ENCODE measurements at places on chromosomes 11 and 22.

DNA sequence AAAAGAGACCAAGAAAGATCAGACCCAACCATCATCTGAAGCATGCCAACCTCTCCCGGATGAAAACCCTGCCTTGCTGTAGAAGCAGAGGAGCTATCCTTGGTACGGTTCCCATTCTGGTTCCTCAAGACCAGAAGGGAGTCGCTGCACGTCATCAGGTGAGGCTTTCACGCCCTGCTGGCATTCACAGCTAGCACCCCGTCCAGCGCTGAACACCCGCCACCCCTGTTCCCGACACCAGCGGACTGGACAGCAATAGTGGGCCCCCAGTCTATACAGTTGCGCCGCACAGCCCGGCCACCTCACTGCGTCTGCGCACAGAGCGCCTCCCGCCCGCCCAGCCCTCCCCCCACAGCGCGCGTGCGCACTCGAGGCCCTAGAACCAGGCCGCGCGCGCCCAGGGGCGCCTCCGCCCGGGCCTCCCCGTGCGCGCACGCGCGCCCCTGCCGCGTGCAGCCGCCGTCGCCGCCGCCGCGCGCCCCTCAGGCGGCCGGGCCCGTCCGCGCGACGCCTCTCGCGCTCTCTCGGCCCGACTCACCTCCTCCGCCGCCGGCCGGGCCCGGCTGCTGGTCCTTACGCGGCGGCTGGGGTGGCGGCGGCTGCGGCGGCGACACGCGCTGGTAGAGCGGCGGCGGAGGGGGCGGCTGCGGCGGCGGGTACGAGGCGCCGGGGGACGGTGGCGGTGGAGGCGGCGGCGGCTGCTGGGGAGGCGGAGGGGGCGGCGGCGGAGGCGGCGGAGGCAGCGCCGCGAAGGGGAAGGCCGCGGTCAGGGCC lies 706 bp downstream of the SF1 start:
- DNase-seq = peak; percentile 66

DNA sequence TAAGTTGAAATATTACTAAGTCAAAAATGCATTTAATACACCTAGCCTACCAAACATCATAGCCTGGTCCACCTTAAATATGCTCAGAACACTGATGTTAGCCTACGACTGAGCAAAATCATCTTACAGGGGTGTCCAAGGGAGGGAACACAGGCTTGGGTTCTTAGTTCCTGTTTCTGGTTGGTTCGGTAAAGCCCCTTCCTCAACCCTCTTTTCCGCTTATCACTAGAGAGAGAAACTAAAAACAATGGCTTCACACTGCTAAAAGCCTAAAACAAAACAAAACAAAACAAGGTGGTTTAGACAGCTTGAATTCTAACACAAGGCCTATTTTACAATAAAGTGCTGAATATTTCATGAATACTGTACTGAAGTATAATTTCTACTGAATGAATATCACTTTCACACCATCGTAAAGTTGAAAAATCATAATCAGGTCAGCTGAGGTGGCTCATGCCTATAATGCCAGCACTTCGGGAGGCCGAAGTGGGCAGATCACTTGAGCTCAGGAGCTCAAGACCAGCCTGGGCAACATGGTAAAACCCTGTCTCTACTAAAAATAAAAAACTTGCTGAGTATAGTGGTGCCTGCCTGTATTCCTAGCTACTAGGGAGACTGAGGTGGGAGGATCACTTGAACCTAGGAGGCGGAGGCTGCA lies 118.0 kb downstream of the SIK3 start:
- DNase-seq = no peak

DNA sequence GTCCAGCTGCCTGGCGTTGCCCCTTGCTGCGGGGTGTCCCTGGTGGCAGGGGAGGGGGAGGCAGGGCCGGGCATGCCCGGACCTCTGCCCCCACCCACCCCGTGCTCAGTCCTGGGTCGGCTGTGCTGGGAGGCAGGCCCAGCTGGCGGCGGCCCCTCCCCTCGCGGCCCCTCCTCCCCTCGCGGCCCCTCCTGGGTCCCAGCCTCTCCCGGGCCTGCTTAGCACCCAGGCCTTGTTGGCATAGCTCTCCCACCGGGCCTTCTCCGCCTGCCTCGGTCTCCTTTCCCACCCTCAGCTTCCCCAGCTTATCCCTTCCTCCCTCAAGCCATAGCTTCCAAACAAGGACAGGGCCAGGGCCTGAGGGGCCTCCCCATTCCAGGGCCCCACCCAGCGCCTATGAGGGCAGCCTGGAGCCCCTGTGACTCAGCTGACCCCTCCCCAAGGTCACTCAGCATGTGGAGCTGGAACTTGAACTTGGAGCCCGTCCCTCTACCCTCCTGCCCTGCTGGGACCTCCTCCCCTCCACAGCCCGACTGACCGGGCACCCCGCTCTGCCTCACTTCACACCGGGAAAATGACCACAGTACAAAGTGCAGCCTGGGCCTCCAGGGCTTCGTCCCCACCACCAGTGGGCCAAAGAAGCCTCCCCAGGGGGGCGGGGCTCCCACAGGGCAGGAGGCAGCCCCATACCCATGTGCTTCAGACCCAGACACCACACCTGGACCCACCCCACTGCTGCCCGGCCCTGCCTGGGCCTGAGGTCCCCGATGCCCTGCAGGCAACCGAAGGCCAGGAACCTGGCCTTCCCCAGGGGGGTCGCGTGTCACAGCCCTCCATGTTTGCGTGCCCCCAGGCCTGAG lies 1.2 kb downstream of the EPS8L2 start:
- no peak for DNase-seq

DNA sequence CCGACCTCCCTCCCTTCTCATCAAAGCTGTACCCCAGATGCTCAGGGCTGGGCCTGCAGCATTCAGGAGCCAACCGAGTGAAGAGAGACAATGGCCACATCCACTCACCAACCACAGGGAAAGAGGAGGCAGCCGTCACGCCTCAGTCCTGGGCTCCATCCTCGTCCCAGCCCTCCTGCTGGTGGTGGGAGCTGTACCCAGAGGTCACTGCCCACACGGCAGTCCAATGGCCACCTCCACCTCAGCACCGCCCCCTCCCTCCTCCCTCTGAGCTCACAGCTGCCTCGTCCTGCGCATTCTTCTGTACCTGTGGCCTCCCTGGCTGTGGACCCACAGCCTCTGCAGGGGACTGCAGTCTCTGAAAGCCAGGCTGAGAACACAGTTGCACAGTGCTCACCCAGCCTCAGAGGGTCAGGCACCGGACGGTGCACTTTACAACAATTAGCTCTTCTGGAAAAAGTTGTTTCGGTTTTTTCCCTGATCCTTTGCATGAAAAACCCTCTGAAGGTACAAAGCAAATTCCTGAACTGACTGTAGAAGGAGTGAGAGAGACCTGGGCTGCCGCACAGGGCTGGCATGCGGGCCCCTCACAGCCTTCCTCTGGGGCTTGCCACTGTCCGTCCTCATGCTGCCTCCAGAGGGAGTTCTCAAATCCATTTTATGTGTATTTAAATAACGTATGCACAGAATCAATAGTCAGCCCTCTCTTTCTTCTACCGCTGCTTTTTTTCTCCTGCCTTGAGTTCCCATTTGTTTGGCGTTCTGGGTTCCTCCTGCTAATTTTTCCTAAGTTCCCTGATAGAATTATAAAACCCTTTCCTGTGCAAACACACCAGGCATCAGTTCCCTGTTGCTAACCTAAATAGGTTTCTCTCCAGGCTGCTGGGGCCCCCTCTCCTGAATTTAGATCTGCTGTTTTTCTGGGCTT lies 52.7 kb downstream of the PHF21B start:
- no peak for DNase-seq

GRCh38 chr11:72430741-72431570 lies 3.4 kb downstream of the CLPB start:
- DNase-seq = no peak

GRCh38 chr11:115338476-115338875 lies 165.7 kb downstream of the CADM1 start:
- DNase-seq = no peak

DNA sequence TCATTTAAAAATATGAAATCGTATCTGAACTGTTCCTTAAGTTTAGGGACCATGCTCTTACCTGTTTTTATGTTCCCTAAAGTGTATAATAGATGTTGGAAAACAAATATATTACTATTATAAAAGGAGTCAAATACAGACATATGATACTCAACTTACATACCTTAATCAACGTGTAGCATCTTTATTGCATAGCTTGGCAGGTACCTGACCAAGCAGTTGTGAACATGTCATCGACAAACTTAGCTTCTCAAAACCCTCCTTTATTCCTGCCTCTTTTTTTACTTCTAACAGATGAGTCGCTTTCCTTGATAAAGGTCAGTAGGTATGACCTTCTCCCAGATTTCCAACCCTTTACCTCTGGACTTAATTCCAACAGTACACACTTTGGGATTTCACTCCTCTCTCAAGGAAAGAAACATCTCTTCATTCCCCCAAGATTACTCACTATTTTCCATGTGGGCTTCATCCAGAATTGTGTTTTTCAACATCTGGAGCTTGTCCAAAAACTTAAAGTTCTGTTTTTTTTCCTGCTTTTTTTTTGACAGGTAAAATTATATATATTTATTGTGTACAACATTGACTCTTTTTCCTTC lies 11.9 kb downstream of the HIPK3 start:
- no peak for DNase-seq

DNA sequence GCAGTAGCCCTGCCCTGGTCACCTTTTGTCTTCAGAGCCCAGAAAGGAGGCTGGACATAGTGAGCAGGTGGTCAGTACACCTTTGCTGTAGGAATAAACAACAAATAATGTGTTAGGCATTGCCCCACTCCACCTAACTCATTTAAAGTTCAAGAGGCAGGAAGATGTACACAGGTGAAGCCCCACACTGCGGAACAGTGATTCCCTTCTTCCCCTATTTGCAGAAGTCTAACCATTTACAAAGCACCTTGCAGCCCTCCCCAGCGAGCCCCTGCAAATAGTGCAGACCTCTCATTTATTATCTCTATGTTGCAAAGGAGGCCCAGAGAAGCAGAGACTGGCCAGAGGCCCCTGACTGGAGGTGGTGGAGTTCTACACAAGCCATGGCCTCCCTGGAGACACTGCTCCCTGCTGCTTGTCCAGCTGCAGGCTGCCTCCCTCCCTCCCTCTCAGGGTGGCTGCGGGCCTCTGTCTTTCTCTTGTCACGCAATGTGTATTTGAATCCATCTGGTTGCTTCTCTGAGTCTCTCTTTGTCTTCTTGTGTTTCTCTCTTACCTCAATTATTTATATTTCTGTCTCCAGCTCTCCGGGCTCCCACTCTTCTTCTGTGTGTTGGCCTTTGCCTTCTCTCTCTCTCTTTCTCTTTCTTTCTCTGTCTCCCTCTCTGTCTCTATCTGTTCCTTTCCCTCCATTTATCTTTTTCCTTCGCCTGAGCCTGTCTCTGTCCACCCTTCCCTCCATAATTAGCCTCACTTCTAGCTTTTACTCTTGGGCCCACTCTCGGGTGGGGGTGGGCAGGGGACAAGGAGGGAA lies 59.1 kb upstream of the PRDM11 start:
- no peak for DNase-seq

DNA sequence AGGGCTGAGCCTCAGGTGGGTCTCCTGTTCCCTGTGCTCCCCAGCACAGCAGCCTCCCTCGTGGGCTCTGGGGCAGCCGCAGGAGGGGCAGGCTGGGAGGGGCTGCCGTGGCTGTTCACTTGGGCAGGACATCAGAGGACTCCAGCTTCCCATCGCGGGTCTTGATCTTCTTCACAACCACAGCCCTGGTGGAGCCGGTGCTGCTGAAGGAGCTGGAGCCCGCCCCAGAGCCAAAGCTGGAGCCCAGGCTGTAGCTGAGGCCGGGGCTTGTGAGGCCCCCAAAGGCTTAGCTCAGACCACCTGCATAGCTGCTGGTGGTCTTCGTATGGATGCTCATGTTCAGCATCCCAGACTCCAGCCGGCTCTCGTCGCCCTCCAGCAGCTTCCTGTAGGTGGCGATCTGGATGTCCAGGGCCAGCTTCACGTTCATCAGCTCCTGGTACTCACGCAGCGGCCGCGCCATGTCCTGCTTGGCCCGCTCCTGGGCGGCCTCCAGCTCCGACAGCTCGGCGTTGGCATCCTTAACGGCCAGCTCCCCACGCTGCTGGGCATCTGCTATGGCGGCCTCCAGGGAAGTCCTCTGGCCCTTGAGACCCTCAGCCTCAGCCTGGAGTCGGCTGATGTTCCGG lies 126.1 kb downstream of the NECTIN1 start:
- no peak for DNase-seq

- no peak for DNase-seq
Measured at GRCh38 chr11:29629286-29629685, 387.5 kb downstream of the KCNA4 start.

GRCh38 chr22:30327864-30328345 lies 1.2 kb upstream of the TBC1D10A start:
- DNase-seq = no peak

GRCh38 chr11:76759092-76759491 lies 24.1 kb upstream of the TSKU start:
- DNase-seq = no peak

GRCh38 chr11:57566005-57566904 lies 1.2 kb downstream of the UBE2L6 start:
- DNase-seq = no peak

- DNase-seq = no peak
Measured at GRCh38 chr11:20360650-20361049, 2.9 kb upstream of the HTATIP2 start.

- DNase-seq = no peak
Measured at GRCh38 chr11:118662401-118663271, 16.8 kb downstream of the TREH start.

DNA sequence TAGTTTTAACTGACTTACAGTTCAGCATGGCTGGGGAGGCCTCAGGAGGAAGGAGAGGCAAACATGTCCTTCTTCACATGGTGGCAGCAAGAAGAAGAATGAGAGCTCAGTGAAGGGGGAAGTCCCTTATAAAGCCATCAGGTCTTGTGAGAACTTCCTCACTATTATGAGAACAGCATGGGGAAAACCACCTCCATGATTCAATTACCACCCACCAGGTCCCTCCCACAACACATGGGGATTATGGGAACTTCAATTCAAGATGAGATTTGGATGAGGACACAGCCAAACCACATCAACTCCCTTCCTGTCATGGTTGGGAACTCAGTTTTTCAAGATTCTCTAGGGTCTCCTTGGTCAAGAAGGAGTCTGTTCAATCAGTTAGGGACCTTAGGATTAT lies 432.9 kb upstream of the CNTN5 start:
- DNase-seq = no peak

DNA sequence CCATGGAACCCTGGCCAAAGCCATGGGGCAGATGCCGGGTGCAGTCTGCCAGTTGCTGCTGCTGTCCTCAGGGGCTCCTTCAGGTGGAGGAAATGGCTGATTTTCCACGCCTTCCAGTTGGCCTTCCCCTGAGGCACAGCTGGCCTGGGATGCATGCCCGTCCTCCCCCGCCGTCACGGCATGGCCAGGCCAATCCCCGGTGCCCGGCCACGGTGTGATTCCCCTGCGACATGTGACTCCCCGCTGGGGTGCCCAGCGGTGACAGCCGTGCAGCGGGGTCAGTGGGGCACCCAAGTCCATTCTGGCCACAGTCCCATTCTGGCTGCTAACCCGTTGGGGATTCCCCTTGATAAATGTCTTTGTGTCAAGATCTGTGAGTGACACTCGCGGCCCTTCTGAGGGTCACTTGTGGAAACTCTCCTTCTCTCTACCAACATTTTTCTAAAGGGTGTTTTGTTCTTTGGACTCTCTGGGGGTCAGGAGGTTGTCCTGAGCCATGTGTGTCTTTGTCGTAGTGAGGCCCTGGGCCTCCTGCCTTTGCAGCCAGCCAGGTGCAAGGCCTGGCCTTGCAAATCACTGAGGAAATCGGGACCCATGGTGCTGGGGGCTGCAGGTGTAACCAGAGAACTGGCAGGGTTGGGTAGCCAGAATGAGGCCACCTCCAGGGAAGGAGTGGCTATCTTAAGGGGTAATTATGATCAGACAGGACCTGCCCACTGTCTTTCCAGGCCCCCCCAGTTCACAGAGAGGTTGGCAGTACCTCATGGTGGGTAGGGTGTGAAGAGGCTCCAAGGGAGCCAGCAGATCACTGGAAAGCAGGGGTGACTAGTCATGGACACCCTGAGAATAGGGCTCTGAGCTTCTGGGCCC lies 37.1 kb downstream of the KCNQ1OT1 start:
- no peak for DNase-seq

- DNase-seq = no peak
Measured at GRCh38 chr11:132876239-132876638, 656.1 kb downstream of the OPCML start.
